NCI-H187 treated with DMSO at 0.1 percent for 48 hours (cell line): ENCODE measurements at places on chromosomes 3 and 15.

GRCh38 chr3:170442947-170443346, 24.3 kb downstream of the CLDN11 start:
- DNase-seq, result no peak

DNA sequence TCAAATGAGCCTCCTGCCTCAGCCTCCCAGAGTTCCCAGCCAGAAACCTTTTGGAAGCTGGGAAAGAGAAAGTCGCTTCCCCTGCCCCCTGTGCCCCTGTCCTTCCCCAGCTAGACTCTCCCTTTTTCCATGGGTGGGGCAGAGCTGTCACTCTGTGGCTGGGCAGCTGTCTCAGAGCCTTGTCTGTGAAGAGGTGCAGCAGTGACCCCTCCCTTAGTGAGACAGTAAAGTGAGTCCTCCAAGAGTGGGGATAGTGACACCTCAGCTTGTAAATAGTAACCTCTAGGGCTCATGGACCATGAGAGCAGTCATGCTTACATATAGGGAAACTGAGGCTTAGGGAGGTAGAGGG, 76.3 kb downstream of the SMAD6 start:
- no peak for DNase-seq

- no peak for DNase-seq
Observed at GRCh38 chr3:96860882-96861281, 46.5 kb downstream of the EPHA6 start.

DNA sequence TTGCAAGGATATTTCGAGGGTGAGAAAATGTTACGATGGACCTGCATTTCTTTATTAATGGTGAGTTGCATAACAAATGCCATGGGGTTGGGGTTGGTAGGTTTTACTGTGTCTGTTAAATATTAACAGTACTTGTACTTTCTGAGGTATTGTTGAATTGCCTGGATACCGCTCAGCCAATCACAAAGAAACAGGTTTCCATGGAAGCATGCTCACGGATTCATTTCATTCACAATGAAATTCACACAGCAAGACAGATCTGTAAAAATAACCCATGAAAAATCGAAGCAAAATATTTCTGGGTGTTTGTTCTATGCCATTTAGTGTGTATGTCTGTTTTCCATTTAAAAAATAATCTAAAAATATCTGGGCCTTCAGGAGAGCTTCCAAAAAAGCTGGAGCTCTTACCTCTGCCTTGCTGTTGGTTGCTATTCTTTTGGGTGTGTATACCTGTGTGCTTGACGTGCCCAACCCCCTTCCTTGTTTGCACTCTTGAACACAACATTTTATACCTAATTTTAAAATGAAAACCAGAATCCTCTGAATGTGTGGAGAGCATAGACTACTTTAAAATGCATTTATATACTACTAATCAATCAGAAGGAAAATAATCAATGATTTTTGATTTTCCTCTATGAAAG, 479.8 kb upstream of the TBL1XR1 start:
- no peak for DNase-seq

DNA sequence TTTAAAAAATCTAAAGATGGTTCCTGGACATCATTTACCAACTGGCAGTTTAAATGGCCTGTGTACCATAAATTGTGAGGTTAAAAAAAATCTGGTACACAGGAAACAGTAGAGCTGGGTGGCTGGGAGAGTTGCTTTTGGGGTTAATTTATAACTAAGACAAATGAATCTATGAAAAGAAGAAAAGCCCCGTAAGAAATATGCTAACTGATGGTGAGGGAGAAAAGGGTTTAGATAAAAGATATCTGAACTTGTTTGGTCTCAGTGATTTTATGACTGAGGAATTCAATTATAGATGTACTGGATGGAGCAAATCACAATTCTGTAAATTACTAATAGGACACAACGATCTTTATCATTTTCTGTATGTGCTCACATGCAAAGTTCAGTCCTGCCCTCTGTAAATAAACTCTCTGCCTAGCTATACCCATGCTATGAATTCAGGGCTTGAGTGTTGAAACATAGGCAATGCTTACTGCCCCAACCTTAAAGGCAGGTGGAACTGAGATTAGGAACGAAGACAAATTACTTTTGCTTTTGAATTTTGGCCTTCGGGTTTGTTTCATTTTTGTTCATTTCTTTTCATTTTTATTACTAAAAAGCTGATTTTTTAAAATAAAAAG, 28.0 kb downstream of the PPARG start:
- DNase-seq, result no peak

DNA sequence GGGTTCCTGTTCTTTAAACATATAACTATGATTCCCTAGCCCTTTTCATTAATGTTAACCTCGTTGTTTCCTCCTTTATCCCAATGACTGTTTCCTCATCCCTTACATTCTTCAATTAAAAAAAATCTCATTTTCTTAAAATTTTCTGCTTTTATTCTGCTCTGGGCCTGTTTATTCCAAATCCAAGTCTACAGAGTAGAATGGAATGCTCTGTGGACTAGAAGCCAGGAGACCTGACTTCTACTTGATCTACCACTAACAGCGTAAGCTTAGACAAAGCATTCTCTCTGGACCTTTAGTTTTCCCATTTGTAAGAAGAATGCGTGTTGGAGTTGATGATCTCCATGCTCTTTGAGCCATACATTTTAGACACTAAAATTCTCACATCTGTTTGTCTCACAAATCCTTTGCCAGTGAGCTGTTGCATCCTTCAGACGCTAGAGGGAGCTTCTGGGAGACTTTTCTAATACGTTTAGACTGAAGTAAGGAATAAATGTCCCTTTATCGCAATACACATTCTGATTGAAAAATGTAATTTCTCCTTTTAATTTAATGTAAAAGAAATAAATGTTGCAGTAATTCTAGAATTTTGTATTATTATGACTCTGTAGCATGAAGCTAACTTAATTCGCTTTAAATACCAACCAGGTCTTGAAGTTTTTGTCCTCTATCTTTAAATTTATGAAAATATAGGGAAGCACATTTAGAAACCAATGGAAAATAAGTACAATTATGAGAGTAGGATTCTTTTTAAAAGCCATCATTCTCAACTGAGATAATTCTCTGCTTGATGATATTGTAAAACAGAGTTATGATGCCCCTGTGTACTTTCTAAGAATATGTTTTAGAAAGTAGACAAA, 21.7 kb upstream of the GMNC start:
- no peak for DNase-seq
